Stimulated activated CD8-positive, alpha-beta memory T cell treated with anti-CD3 and anti-CD28 coated beads, Interleukin-4, amount 100 ng/mL, for 24 hours (primary cell): ENCODE measurements at places on chromosomes 4 and X.
A peak's percentile ranks its signal among the peaks of the same experiment; 100 is the strongest.

GRCh38 chr4:120065974-120066516 lies 603 bp downstream of the MAD2L1 start:
- DNase-seq, result peak; percentile 31

DNA sequence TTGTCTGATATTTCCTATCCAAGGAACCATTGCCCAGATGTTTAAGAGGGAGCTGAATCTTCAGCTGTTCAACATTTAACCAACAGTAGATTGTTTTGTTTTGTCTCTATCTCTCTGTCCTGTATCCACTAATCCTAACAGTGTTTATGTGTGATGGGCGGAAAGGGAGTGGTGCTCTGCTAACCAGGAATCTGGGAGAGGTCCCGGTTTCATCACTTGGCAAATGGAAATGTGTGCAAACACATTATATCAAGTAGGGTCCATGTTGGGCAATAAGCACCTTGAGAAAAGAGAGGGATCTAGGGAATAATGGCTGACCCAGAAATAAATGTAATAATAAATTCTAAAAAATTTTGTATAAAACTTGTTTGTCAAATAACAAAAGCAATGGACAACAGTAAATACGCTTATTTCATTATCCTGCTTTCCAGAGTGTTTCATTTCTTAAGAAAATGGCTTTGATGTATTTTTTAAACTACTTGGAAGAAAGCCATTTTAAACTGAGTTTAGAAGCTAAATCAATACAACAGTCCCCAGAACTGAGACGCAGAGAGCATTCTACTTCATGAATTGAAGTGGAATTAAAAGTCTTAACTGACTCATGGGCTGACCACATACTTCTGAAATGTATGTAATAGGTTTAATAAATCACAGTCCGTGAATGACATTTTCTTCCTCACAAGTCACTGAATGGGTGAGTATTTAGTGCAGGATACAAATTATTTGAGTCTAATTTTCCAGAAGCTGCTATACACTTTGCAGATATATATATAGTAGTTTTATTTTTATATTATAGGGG lies 55.8 kb downstream of the EMCN start:
- DNase-seq, result no peak

- DNase-seq, result no peak
Observed at GRCh38 chr4:105135785-105136184, 10.9 kb upstream of the TET2 start.

- DNase-seq, result no peak
Observed at GRCh38 chr4:146981651-146982050, 36.0 kb upstream of the TTC29 start.
